ENCODE measurements at places on chromosomes 4 and X.

DNA sequence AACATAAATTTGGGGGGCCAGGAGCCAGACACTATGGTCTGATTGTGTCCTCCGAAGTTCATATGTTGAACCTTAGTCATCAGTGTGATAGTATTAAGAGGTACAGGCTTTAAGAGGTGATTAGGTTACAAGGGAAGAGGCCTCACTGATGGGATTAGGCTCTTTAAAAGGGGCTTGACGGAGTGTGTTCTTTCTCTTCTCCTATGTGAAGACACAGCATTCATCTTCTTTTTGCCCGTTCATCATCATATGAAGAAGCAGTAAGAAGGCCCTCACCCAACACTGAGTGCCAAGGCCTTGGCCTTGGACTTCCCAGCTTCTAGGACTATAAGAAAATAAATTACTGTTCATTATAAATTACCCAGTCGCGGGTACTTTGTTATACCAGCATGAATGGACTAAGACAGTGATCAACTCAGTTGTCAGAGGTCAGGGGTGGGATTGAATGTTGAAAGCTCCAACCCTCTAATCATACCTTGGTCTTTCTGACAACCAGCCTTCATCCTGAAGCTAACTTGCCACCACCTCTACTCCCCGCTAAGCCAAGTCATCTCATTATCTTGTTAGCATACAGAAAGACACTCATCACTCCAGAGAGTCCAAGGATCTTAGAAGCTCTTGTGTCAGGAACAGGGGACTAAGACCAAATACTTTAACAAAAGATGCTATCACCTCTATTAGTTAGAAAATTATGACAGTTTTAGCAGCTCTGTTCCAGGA is 543.4 kb upstream of the DIPK2B start:
- no peak for DNase-seq

GRCh38 chr4:61783050-61783449 is 582.9 kb downstream of the ADGRL3 start:
- no peak for DNase-seq

DNA sequence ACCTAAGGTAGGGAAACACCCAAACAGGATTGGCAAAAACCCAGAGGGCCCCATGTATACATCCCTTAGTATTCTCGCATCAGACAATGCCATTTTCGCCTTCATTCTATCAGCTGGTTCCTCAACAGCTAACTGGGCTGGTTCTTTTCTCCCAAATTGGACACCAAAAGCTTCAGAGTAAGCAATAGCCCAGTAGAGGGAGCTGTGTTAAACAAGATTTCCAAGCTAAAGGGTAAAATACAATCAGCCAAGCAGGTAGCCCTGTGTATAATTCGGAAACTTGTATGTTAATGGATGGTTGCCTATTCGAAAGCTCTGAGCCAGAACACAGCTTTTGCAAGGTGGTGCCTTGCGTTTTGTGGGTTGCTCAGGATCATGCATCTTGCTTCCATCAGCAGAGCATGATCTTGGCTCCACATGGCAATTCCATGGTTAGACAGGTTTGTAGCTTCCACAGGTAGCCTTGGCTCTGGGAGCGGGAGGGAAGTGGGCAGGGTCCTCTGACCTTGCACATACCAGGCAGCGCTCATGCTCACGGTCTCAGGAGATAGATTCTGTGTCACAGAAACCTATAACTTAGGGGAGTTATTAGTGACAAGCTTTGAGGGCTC is 115.2 kb upstream of the LNX1 start:
- DNase-seq: peak; percentile 10

GRCh38 chrX:2136848-2137247 is 363.9 kb downstream of the DHRSX start:
- no peak for DNase-seq

DNA sequence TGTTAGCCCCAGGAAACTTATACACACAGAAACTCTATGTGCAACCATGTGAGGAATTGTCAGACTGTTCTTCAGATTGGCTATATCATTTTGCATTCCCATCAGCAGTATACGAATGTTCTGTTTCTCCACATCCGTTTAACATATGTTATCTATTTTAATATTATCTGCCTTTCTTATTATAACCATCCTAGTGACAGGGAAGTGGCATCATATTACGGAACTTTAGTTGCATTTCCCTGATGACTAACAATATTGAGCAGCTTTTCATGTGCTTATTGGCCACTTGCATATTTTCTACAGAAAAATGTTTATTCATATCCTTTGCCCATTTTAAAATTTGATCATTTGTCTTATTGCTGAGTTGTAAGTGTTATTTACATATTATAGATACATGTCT is 36.5 kb upstream of the IL15 start:
- no peak for DNase-seq

- DNase-seq: no peak
These were observed 174.0 kb upstream of the MBNL3 start for GRCh38 chrX:132662844-132663243.

- DNase-seq: no peak
These were observed 247.8 kb upstream of the DKK2 start for GRCh38 chr4:107283587-107284559.

DNA sequence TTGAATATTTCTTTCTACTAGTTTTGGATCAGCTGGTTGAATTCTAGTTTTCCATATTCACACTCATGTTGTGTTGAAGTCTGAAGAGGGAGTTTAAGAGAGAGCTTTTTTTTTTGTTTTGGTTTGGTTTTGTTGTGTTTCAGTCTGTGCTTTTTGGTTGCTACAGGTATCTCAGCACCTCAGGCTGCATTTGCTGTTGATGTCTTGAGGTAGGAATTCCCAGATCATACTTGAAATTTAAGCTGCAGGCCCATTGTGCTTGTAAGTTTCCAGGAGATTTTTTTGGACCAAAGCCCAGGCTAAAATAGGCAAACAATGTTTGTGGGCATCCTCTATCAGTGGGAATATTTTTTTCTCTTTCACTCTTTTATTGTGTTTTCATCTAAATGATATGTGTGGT is 190.2 kb upstream of the AGA start:
- DNase-seq: no peak

DNA sequence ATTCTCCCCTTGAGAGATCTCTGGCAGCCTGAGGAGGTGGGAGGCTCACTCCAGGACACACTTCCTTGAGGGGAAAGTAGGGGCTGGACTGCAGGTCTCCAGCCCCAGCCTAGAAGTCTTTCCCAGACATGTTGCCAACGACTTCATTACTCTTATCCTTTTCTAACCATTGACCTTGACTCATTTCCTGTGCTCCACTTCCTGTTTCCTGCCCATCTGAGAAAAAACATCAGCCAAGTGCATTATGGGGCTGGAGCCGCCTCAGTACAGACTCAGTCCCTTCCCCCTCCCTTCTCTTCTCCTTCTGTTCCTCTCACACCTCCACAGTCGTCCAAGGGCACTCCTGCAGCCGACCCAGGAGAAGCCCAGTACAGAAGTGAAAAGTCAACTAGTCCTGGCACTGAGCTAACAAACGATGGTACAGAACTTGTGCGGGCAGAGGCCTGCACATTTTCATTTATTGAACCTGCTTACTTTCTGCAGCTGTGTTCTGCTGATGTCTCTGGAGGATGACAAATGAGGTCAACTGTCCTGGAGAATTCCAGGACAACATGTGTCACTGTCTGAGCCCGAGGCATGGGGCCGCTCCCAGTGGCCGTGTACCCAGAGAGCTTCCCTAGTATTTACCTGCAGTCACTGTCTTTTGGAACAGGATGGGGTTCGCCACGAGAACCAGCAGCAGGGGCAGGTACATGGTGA is 20.1 kb downstream of the GPR143 start:
- no peak for DNase-seq

DNA sequence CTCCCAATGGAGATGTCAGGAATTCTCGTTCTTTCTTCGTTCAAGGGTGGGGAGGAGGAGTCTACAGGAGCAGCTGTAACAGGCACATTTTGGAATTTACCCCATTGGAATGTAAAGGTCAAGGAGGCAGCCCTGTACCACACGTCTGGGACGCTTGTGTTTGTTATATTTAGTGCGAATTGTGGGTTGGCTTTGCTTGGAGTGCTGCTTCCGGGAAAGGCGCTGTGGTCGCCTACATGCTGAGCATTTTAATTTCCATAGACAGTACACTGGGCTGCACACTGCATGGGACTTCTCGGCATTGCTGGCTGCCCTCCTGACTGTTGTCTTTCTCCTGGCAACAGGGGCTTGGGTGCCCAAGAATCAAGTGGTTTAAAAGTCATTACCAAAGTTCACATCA is 12.8 kb downstream of the GYG2 start:
- DNase-seq: no peak

GRCh38 chr4:117773064-117773936 is 261.0 kb upstream of the NDST3 start:
- DNase-seq: no peak

DNA sequence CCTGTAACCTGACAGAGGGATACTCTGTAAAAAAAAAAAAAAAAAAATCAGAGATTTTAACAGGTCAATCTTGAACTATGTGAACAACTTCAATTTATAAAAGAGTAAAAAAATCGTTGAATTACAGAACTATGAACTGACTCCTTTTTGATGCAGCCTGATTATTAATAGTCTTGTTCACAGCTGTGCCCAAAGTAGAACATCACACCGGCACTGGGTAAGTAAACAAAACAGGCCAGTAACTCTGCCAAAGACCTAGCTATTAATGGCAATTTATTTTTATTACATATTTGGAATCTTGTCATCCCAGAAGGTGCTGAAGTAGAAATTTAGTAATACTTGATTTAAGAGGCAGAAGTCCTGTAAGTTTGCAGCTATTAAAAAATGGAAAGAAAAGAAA is 31.4 kb downstream of the CPE start:
- no peak for DNase-seq
